ENCODE measurements at places on chromosomes 12 and 14.

GRCh38 chr14:55819610-55820304 lies 239.8 kb downstream of the KTN1 start:
- DNase-seq, result no peak
- no peaks in the 10 kb centered on the region for H3K36me3 ChIP-seq
- no peaks in the 10 kb centered on the region for H3K4me1 ChIP-seq

- no peaks in the 10 kb centered on the region for H3K27me3 ChIP-seq
- no peak for DNase-seq
Observed at GRCh38 chr12:9940375-9940774, 8.2 kb upstream of the CLEC2A start.

DNA sequence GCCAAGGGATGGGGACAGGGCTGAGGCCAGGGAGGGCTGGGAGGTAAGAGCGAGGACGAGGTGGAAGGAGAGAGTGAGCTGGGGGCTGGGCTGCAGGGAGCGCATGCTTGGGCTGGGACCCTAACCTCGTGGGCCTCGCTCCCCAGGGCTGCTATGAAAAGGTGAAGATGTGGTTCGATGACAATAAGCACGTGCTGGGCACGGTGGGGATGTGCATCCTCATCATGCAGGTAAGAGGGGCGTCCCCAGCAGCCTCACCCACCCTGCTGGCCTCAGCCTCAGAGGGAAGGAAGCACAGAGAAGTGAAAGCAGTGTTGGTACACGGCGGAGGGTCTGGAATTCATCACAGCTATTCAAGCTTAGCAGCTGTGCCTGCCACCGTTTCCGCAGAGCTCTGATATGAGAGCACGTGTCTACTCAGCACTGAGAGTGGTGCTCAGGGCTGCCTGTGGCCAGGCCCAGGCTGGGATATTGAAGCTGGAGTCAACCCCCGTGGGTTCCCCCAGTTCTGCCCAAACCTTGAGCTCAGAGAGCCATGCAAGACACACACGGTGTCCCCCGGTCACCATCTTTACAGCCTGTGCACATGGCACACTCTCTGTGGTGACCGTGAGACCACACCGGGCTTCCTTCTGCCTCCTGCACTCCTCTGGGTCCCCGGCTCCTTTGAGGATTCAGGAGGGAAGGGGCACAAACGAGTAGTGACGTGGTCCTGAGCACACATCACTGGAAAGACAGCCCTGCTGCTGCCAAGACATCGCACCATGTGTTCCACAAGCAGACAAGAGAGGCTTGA lies 204.6 kb downstream of the TSPAN9 start:
- no peak overlapping the region for H3K4me3 ChIP-seq
- no peaks in the 10 kb centered on the region for H3K27me3 ChIP-seq
- no peaks in the 10 kb centered on the region for H3K36me3 ChIP-seq
- no peak for DNase-seq

GRCh38 chr12:49558526-49558925 lies 9.4 kb downstream of the MCRS1 start:
- H3K4me3 ChIP-seq, result no peak overlapping the region
- no peaks in the 10 kb centered on the region for H3K27me3 ChIP-seq
- H3K27ac ChIP-seq, result no peak overlapping the region
- peaks cover 46% of the 10 kb centered on the region for H3K36me3 ChIP-seq
- H3K4me1 ChIP-seq, result peaks cover 3% of the 10 kb centered on the region
